ENCODE measurements at places on chromosomes 4 and X.

GRCh38 chr4:179595671-179596410, 2153.6 kb upstream of the AGA start:
- no peak for DNase-seq

GRCh38 chr4:1683736-1684505, at the start of gene FAM53A:
TSS of gene FAM53A (minus strand) at chr4:1684313. CDS start at chr4:1668741, 15,572 bp downstream.
- DNase-seq, result peak; percentile 75

DNA sequence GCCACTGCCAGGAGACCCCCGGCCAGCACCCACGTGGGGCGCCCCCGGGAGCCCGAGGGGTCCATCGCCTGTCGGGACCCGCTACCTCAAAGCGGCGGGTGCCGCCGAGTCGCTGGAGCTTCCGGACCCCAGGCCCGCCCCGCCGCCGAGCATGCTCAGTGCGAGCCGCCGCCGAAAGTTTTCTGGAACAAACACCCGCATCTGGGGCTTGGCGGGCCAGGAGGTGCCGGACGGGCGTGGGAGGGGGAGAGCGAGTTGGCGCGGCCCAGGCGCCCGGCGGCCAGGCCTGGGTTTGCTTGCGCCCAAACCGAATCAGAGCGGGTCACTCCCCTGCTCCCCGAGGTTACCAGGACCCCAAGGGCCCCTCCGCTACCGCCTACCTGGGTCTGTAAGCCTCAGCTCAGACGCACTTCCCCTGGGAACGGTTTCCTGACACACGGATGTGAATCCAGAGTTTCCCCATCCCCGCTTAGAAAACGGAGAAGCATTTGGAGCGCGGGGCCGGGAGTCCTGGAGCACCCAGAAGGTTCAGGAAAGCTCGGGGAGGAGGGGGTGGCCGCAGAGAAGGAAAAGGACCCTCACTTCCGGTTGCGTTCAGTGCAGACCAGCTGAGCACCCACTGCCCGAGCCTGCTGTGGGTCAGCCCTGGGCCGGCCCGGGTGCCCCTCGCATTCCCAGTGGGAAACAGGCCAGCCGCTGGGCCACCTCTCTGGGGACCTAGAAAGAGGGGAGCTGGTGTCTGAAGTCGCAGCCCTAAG, at the start of gene EVC2:
Gene EVC2 (minus strand): TSS at position 111 of the 758 bp plus-strand sequence. CDS start 46 bp downstream, at position 65.
- DNase-seq, result no peak

DNA sequence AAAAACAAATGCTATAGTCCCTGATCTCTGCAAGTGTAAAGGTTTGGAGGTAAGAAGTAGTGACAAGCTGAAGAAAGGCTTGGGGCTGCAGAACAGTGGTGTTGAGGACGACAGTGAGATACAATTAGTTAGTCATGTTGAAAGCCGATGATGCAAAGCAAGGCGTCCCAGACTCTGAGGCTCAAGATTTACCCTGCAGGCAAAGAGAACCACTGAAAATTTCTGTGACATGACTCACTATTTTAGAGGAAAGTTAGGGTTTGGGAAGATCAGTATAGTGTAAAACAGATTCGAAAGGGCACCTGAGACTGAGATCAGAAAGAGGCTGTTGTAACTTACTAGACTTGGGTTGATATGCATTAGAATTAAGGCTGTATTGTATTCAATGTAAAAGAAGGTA, 281.3 kb upstream of the FTHL17 start:
- DNase-seq, result no peak

DNA sequence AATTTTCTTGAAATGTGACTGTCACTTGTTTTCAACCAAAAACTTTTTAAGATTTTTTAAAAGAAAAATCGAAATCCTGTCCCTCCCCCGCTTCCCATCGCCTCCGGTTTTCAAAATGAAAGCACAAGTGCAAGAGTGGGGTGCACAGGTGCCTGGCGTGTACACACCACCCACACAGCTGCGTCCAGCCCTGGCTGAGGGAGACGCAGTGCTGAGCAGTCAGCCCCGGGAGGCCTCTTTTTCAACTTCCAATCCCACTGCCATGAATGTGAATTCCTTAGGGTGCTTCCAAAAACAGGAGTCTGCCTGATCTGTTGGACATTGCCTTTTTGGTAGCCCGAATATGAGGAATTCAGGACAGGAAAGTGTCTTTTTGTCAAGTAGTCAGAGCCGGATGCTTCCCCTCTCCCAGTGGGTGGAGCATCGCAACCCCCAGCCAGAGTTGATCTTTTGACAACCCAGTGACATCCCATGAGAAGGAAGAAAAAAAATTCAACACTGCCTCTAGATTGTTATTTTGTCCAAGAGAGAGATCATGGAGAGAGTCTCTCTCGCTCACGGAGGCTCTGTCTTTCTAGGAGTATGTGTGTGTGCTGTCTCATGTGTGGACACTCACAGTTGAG, 8.9 kb downstream of the PRRG3 start:
- DNase-seq, result no peak

DNA sequence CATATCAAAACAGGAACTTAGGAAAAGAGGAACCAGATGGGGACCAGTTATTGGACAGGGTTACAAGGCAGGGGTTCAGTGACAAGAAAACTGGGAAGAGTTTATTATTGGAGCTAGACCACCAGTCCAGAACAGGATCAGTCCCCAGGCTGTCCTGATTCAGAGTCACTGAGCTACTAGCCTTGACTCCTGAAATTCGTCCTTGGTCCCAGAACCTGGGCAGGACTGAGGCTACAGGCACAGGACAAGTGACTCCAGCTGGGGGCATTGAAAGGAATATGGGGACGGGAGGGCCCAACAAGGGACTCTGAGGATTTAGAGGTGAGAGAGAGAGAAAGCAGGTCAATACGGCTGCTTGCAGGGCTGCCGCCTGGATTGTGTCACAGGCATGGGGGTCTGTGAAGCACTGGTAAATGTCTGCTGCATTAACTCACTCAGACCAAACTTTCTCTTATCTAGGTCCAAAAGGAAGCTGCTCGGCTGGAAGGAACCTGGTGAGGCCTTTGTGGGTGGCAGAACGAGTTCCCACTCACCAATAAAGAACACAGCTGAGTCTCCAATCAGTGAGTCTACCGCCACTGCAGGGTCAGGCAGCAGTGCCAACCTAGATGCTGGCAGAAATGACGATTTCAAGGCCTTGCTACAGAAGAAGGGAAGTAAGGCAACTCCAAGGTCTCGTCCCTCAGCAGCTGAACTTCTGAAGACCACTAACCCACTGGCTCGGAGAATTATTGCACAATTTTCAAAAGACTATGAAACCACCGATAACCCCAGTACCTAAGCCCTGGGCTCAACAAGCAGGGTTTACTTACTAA, 11.3 kb upstream of the RTL5 start:
- no peak for DNase-seq

GRCh38 chrX:109600237-109600651, 24.7 kb downstream of the KCNE5 start:
- no peak for DNase-seq

DNA sequence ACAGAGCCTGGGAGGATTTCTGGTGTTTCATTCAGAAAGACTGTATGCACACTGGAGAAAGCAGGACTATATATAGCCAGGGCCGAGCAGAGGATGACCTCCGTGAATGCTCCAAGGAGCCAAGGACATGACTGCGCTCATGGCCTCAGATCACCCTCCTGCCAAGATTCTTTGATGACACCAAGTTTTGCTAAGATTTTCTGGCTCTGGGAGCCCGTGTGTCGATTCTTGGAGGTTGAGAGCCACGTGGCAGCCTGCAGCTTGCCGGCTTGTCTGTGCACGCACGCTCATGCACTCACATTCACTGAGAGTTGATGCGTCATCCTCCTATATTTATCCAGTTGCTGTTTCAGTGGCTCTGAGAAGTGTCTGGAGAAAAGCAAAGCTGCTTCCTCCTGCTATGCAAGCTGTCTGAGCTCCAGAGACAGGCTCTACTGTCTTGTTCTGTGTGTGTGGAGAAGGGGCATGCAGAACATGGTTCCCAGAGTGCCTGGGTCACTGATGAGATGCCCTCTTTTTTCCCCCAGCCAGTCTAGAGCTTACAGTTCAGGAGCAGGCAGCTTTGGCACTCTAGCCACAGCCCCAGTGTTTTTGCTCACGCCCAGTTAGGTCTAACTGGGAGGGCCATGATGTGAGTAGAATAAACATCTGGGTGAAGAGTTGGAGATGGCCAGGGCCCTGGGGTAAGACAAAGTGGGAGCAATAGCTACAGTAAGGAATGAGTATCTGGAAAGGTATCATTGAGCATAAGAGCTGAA, 64.9 kb upstream of the SCOC start:
- DNase-seq, result no peak

- no peak for DNase-seq
These were observed 81.8 kb downstream of the CPZ start for GRCh38 chr4:8674311-8674885.

DNA sequence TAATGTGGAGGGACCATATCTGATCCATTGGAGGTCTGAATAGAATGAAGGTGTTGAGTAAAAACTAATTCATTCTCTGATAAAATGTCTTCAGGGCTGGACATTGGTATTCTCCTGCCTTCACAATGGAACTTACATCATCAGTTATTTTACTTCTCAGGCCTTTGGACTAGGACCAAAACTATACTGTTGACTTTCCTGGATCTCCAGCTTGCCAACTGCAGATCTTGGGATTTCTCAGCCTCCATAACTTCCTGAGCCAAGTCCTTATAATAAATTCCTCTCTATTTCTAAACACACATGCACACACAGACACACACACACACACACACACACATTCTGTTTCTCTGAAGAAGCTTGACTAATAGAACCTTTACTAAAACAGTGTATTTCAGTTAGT, 1858.6 kb upstream of the ADGRL3 start:
- DNase-seq, result no peak

- no peak for DNase-seq
These were observed 58.5 kb upstream of the SLC7A11 start for GRCh38 chr4:138300616-138301015.

DNA sequence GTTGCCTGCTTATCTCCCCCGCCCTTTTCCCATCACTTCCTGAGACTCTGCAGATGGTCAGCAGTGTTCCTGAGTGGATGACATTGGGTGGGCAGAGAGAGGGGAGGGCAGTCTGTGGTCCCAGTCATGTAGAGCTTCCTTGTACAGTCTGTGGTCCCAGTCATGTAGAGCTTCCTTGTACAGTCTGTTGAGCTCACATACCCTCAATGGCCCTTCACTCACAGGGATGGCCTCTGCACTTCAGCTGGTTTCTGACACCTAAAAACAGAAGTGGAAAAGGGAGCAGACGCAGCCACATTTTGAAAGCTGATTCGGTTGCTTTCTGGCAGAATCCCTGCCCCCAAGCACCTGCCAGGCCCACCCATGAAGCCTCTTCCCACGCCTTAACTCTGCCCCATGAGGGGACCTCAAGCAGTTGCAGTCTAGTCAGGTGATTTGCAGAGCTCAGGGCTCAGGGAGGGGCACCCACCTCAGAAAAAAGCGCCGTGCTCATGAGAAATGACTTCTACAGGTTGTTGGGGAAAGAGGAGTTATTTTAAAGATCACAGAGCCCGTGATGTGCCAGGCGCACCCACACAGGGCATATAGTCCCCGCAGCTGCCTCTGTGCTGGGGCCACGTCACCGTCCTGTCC, 3.6 kb upstream of the TMEM271 start:
- no peak for DNase-seq

- DNase-seq, result peak; percentile 40
These were observed 85.0 kb upstream of the TENT5D start for GRCh38 chrX:80335062-80335830.

DNA sequence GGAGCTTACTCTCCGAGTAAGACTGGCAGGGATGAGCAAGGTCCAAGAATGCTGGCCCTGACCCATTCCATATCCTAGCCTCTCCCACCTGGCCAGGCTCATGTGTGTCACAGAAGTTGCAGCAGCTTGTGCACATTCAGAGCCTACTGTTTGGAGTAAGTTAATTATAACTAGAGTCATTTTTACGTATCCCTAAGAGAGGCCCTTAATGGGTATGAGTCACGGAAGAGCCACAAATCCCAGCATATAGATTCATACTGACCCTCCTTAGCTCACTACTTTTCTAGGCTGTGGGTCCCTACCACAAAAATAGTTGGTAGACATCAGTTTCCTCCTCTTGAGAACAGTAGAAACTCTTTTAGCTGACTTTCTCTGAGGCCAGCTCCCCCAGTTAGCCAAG, 118.3 kb upstream of the FRG1 start:
- no peak for DNase-seq

GRCh38 chr4:188620608-188621007, 481.4 kb downstream of the TRIML1 start:
- DNase-seq, result no peak

DNA sequence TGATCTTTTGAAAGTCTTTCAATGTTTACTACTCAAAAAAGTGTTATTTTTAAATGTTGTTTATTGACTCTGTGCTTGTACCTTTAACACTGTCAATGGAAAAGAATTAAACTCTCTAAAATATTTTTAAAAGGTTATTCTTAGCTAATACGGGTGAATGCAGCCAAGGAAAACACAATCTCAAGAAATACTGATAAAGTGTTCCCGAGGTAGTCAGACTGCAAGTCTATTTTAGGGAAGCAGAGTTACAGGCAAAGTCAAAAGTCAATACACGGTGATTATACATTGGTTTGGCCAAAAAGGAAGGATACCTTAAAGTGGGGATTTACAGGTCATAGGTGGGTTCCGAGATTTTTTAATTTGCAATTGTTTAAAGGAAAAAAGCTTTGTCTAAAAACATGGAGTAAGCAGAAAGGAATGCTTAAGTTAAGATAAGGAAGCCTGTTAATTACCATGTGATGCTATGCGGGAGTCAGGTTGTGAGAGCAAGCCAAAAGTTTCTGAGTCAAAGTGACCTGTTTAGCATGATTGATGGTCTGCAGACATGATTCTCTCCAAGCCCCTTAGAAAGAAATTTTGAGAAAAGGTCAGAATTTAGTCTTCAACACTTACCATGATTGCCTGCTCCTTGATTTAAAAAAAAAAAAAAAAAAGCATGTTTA, 288.4 kb downstream of the KLHL4 start:
- DNase-seq, result no peak

DNA sequence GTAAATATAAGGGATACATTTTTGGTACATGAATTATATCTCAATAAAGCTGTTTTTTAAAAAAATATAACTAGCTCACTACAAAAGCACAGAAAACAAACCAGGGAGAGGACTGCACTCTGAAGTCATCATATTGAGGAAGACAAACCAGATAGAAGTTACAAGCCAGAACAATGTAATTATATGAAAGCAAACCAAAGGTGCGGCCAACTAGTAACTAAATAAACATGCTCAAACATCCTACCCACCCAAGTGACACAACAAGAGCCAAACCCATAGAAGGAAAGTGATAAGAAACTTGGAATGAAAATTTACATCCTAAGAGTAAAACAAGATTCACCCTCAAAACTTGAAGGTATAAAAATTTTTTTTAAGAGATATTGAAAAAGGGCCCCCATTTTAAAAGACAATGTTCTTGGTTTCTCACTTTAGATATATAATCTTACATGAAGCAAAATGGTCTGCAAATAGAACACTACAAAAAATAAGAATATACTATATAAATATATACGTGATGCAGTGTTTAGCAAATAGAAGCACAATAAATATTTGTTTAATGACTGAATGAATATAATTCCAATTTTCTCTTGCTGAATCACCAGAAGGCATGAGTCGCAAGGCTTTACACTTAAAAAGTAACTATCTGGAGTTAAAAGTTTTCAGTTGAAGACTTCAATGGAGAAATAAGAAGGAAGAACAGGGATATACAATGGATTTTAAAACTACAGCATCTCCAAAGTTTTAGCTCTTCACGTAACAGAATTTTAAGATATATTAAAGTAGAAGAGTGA, 4.0 kb upstream of the SH3D19 start:
- DNase-seq, result no peak
